Vagina (tissue), 2 donors: ENCODE measurements at places on chromosomes 16 and 17.

GRCh38 chr17:2621241-2621640 is 27.8 kb downstream of the PAFAH1B1 start:
- DNase-seq = no peak

DNA sequence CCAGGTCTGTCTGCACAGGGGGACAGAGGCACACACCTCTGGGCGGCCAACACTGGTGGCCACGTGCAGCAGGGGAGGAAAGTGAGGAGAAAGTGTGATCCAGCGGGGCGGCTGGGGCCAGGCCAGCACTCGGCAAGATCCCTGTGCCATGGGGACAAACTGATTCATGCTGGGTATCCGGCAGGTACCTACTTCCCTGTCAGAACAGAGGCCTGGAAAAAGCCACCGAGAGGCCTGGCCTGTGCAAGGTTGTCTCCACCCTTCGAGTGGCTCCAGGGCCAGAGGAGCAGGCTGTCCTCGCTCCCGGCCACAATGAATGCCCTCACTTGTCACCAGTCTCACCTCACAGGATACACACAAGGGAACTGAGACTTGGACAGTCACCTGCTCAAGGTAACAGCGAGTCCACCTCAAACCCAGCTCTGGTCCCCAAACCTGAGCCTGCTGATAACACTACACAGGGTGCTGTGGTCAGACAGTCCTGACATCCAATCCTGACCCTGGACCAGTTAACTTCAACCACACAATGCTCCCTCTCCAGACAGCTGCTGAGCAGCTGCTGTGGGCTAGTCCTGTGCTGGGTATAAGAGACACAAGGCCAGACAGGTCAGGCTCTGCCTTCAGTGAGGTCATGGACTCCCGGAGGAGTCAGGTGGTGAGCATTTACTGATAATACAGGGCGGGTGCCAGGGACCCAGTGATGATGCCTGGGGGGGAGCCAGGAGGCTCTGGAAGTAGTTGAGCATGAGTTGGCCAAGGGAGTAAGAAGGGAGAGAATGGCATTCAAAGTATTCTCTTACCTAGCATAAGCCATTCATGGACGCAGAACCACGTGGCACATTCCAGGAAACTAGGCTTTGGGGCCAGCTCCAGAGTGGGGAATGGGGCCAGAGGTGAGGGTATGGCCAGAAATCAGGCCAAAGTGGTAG is 53.0 kb downstream of the VAC14 start:
- no peak for DNase-seq

DNA sequence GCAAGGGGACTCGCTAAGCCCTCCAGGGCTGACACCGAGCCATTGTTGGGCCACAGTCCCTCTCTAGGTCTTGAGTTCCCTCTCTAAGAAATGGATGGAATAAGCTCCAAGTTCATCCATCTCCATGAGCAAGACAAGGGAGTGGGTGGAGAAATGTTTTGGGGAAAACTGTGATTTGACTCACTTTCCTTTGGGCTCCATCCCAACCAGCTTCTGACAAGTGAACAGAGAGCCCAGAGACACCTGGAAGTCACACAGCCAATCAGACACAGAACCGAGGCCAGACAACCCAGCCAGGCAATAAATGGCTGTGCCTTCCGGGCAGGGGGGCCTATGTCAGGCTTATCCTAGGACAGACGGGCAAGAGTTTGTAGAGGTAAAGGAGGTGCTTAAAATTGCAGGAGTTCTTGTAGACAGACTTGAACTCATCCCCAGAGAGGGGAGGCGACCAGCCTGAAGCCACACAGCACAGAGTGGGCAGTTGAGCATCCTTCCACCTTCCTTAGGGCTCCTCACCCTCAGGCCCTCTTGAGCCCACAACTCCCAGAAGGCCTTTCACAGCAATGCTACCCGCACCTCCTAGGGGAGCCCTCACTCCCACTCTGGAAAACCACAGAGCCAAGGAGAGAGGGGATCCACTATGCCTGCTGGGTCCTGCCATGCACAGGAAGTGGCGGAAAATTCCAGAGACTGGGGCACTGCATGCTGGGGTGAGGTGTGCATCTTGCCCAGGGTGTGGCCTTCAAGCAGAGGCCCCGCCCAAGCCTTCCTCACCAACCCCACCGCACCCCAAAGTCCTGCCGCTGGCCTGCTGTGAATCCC is 9.5 kb upstream of the FAM83G start:
- DNase-seq = no peak

GRCh38 chr17:33777674-33778073 is 477.4 kb upstream of the CCL2 start:
- no peak for DNase-seq

- DNase-seq = no peak
Measured at GRCh38 chr17:50586421-50587247, 26.1 kb downstream of the CACNA1G start.

GRCh38 chr17:48973806-48974205 is 5.4 kb upstream of the GIP start:
- no peak for DNase-seq

- DNase-seq = no peak
Measured at GRCh38 chr17:48215583-48216139, 108.1 kb downstream of the SNX11 start.

DNA sequence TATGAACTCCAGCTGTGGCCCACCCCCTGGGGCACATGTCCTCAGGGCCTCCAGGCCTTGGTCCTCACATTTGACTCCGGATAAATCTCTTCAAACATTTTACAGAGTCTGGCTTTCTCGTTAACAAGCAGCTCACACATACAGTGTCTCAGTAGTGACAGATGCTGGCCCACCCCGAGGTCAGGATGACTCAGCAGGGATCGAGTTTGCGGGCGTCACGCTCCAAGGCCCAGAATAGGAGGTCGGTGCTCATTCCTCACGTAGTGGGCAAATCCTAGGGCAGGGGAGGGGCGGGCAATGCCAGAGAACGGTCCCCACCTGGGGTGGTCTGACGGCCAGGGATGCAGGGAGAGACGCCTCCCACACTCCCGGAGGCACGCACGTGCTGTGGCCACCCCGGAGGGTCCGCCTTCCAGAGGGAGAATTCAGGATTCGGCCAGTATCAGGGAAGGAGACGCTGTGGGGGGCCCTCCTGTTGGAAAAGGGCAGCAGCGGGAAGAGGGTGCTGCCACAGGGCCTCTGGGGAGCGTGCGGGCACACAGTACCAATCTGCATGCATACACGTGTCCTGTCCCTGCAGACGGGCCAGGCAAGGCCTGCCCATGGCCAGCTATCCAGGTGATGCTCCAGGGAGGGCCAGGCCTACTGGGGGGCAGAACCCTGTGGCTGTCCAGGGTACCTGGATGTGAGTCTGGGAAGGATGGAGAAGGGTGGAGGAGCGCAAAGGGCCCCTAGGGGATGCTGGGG is 8.6 kb downstream of the SLC7A5 start:
- DNase-seq = no peak

DNA sequence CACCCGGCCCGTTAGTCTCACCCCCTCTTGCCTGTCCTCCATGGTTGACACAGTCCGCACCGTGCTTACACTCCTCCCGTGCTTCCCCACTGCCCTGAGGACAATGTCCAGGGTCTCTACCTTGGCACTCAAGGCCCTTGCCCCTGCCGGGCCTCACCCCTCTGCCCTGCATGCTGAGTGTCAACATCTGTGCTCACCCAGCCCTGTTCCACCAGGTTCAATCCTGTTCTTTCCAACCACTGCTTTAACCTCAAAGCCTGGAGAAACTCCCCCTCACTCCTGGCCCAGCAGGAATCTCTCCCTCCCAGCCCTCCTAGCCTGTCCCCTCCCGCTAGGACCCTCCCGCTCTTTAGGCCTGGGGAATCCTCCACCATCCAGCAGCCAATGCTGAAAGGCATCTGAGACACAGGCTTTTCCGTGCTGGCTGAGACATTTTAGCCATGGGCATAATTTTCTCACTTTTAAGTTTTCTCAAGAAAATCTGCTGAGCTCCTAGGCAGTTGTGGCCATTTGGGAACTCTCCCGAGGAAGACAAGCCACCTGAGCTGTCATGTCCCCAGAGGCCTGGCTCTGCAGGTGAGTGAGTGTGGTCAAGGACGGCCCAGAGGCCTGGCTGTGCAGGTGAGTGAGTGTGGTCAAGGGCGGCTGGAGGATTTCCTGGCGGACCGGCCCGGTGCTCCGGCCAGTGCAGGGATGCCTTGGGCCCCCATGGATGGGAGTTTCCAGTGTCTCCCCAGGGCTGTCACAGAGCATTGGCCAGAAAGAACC is 10.8 kb upstream of the P2RX1 start:
- no peak for DNase-seq

- DNase-seq = peak; percentile 98
Measured at GRCh38 chr16:30065102-30065942, at the start of gene ALDOA. ALDOA (plus strand) TSS chr16:30065760; CDS start chr16:30066898, 1,138 bp downstream.

- DNase-seq = no peak
Measured at GRCh38 chr16:69526831-69527655, 38.7 kb upstream of the NFAT5 start.

GRCh38 chr17:66567234-66568170 is 265.1 kb downstream of the PRKCA start:
- peak; percentile 64 for DNase-seq

DNA sequence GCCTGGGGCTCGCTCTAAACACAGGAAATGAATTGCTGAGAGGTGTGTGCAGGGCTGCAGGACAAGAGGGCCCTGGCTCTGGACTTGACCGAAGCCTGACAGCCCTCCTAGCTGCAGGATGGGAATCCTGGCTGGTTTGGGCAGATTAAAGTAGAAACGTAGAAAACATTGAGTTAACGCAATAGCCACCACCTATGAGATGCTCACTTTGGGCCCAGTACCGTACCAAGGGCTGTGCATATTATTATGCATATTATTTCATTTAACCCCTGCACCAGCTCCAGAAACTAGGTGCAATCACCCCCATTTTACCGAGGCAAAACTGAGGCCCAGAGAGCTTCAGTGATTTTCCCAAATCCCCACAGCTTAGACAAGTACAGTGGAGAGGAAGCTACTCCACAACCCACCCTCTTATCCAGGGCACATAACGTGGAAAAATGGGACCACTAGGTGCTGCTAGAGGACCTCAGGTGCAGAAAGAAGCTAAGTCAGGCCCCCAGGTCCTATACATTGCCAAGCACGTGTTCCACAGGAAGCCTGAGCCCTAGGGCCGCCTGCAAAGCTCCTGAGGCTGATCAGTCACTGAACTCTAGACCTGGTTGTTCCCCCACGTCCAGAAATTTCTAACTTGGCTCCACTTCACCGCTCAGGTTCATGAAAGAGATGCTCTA is 79.2 kb downstream of the MYH11 start:
- DNase-seq = no peak

- no peak for DNase-seq
Measured at GRCh38 chr17:77480509-77481215, 339.9 kb downstream of the SEC14L1 start.

DNA sequence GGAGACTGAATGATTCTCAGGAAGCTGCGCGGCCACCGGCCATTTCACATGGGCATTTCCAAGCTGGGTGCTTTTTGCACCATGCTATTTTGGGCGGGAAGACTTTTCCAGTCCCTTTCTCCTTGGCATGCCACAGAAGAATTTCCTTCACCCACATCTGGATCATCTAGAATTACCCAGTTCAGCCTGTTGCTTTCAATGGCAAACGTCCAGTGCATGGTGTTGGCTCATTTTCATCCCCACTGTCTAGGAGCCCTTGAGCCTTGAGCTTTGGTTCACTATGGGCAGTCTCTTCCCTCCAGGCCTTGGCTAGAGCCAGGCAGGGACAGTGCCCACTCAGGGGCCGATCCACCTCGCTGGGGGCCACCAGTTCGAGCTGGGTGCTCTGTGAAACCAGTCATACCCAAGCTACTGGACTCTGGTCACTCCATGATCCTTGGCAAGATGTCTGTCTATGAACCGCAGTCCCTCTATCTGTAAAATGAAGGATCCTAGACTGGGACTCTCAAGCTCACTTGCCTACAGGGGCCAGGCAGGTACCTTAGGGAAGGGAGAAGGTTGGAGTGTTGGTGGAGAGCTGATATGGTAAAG is 71.1 kb downstream of the CYLD start:
- no peak for DNase-seq

DNA sequence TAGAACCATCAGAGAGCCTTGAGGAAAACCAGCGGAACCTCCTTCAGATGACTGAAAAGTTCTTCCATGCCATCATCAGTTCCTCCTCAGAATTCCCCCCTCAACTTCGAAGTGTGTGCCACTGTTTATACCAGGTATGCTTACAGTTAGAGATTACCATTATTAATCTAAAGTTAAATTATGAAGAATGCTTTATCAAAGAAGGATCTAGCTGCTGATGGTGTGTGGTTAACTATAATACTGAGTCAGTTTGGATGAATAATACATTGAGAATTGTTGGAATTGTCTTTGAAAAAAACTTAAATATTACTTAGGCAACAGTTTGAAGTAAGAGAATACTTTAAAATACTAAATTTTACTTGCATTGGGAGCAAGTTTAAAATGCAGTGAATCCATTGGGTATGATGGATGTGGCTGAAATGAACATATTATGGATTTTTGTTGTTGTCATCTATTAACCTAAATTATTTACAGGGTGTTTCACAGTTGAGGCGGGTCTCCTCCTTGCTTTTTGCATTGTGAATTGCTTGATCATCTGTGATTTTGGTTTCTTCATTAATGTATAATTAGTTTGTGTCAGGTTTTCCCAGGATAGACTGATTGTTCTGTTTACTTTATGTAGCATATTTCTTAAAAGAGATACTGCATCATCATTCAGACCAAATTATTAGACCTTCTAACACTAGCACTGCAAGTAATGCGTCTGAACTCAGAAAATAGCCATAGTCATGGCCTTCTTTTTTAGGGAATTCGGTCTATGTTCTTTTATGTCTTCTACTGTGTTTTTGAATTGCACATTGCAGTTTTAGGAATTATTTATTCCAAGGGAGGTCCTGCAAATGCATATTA is 47.8 kb downstream of the OMG start:
- DNase-seq = no peak

DNA sequence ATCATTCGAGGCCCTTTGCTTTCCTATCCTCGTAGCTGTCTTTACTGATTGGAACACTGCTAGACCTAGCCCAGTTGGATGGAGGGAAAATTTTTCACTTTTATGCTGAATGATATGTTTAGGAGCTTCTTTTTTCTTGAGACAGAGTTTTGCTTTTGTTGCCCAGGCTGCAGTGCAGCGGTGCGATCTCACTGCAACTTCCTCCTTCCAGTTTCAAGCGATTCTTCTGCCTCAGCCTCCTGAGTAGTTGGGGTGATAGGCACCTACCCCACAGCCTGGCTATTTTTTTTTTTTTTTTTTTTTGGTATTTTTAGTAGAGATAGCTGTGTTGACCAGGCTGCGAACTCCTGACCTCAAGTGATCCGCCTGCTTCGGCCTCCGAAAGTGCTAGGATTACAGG is 17.3 kb upstream of the PSMC5 start:
- DNase-seq = no peak

DNA sequence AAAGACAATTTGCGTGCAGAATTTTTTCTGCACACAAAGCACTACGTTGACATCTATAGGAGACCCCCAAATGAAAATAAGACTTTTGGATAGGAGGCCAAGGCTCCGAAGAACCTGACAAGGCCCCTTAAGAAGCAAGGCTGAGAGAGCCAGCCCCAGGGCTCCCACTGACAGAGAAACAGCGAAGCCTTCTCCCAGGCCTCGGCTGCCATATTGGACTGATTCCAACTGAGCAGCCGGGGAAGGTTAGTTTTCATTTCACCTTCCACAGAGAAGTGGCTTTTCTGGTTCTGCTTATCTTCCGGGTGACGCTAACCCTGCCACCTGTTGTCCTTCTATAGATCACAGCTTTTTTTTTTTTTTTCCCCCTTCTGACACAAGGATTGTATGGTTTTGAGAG is 356.7 kb downstream of the SOX9 start:
- no peak for DNase-seq

GRCh38 chr16:84677849-84678248 is 22.0 kb upstream of the USP10 start:
- no peak for DNase-seq
